ENCODE measurements at places on chromosomes 13 and 19. TPM values are rescaled to one million over a fixed set of nuclear protein-coding genes. Genes with fewer than 3 reads are reported as not detected.

GRCh38 chr19:19538061-19538784 is at the start of gene CILP2:
Gene CILP2 (plus strand): TSS chr19:19538265. CDS start chr19:19538350, 85 bp downstream.
- no peak for DNase-seq

The LEUTX gene
- not detected for total RNA-seq

- DNase-seq, result no peak
Observed at GRCh38 chr19:10882108-10882457, 10.7 kb downstream of the CARM1 start.

- no peak for DNase-seq
Observed at GRCh38 chr19:40671404-40671803, 19.0 kb downstream of the NUMBL start.

DNA sequence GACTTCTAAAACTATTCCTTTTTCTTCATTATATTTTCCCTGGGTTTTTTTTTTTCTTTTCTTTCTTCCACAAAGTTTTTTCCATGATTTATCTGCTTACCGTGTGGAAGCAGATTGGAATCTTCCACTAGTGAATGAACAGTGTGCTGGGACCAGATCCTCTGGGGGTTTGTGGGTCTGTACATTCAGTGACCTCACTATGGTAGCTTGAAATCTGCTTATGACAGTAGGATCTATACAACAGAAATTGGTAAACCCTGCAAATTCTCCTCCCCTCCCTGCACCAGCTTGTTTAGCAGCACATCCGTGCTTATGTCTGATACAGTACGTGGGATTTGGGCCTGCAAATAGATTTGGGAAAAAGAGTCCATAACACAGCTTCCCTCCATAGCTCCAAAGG is 26.0 kb upstream of the MAB21L1 start:
- DNase-seq, result no peak

DNA sequence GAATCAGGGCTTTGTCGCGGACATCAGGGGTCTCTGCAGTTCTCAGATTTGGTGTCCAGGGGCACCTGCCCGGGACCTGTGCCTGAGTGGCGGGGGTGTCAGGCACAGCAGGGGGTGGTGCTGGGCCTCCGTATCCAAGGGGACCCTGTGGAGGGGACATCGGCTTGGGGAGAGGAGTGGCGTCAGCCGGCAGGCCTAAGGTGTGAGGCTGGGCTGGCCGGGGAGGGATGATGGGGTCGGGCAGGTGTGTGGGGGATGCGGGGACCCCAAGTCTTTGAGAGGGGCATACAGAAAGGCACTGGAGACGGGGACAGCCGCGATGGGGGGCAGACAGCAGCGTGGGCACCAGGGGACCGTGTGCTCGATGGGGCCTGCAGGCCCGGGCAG is 2.5 kb downstream of the EFNA2 start:
- no peak for DNase-seq

The MYH14 gene
- 38.4 TPM for total RNA-seq

The GARIN5A gene
- 0.69 TPM for total RNA-seq

DNA sequence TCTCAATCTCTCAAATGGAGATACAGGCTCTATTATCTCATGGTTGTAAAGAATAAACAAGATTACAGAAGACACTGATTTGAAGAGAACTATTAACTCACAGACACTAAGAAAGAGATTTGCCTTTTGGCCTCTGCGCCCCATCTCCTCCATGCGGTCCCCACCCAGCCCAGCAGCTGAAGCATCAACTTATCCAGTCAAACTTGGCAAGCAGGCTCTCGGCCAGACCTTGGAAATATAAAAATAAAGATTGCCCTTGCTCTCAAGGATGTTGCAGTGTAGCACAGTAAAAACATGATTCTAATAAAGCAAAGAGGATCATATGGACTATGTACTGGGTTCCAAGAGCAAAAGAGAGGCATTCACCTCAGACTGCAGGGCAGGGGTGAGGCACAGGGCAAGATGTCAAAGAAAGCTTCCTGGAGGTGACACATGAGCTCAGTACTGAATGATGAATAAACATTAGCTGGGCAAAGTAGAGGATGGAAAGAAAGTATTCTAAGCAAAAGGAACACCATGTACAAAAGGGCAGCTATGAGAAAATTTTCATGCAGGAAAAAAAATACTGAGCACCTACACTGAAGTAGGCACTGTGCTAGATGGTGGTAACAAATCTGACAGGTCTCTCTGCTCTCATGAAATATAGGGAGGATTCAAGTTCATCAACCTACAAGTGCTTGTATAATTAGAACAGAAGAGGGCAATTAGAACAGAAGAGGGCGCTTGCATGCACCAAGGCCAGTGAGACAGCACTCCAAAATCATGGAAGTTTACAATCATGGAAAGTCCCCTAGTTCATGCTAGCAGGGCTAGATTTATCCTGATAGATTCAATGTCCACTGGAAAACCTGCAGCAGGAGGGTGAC is 85.0 kb downstream of the SACS start:
- no peak for DNase-seq

The LIG4 gene
- total RNA-seq, result 8.4 TPM

GRCh38 chr13:44575741-44576350 is at the start of gene TSC22D1:
Gene TSC22D1 (minus strand): TSS chr13:44576330. CDS start chr13:44576074, 256 bp downstream.
- DNase-seq, result peak; percentile 23

DNA sequence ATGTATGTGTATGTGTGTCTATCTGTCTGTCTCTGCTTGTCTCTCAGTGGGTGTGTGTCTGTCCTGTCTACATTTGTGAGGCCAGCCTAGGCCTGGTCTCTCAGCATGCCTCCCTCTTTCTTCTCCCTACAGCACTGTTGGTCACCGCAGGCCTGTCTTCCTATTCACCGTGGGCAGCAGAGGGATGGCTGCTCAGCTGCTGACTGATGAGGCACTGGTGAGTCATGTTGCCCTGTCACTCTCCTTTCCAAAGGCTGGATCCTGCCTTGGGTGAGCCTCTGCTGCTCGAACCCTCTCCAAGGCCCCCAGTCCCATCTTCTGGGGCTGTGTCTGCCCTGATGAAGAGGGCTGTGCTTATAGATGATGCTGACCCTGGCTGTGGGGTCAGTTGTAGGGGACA is 6.3 kb downstream of the ZNF71 start:
- DNase-seq, result no peak

The TMEM91 gene
- total RNA-seq, result 20.9 TPM

- DNase-seq, result no peak
Observed at GRCh38 chr19:18496167-18496979, 25.5 kb downstream of the ELL start.

DNA sequence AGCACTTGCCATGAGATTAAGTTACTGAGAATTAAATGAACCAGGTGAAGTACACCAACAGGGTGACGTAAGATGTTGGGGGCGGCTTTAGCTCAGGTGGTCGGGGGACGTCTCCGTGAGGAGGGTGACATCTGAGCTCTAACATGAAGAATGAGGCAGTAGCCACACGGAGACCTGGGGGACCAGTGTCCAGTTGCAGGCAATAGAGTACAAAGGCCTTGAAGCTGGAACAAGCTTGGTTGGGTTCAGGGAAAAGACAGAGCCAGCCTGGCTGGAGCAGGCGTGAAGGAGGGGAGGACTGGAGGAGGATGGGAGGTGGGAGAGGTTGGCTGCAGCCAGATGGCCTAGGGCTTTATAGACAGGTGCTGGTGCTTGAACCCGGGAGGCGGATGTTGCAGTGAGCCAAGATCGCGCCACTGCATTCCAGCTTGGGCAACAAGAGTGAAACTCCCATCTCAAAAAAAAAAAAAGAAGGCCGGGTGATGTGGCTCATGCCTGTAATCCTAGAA is 1.6 kb downstream of the SPINT2 start:
- no peak for DNase-seq

DNA sequence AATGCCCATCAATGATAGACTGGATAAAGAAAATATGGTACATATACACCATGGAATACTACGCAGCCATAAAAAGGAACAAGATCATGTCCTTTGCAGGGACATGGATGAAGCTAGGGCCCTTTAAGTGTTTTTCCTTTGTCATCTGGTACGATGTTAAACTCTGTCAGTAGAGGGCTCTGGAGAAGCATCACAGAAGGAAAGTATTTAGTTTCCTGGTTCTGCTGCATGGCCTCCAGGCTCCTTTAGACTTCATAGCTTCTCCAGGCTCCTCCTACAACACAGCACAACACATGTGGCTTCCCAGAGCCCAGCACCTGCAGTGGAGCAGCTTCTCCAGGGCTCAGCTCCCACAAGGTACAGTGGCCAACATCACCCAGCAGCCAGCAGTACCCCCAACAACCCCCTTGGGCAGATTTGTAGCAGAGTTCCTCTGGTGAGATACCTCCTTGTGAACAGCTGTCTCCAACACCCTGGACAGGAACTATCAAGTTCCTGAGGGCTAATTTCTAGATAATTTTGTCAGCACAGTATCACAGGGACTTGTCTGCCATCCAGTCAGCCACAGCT is 63.4 kb downstream of the KCTD12 start:
- no peak for DNase-seq

GRCh38 chr19:1767464-1767933 is 14.2 kb downstream of the ONECUT3 start:
- peak; percentile 7 for DNase-seq

The LGALS14 gene
- total RNA-seq, result not detected

DNA sequence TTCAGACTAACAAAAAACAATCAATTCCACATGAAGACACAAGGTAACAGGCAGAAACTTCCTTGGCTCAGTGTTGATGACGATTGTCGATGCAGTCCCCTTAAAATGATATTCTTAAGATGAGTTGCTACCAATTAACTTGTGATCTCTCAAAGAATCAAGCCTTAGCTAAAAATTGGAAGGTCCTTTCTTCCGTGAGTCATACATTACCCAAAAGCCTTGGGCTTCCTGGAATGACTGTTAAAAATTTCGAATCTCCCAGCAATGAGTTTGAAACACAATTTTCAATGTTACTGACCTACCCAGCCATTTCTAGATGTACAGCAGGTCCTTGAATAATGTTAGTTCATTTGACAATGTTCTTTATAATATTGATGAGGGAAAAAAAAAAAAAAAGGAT is 28.0 kb upstream of the RB1 start:
- DNase-seq, result no peak

DNA sequence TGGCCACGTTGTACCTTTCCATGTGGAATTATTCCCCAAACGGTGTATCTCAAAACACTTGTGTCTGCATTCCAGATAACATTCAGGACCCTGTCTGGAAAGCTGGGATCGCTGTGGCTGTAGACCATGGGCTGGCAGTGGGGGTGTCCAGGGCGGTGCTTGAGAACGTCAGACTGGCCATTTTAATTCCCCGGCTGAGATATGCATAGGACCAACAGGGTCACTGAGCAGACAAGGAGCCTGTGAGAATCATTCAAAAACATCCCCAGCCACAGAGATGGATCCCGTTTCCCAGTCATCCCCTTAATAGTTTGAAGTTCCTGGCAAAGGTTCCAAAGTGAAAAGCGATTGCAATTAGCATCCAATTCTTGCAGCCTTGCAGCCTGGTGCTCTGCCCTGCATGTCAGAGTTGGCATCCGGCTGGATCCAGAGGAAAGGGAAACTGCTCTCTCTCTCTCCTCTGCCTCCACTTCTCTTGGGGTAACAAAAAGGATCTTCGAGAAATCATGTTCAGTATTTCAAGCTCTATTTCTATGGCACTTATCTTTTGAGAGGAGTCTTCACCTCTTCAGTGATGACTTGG is 41.6 kb downstream of the IFT88 start:
- no peak for DNase-seq

GRCh38 chr19:52626915-52627314 is 11.2 kb downstream of the ZNF83 start:
- DNase-seq, result no peak

DNA sequence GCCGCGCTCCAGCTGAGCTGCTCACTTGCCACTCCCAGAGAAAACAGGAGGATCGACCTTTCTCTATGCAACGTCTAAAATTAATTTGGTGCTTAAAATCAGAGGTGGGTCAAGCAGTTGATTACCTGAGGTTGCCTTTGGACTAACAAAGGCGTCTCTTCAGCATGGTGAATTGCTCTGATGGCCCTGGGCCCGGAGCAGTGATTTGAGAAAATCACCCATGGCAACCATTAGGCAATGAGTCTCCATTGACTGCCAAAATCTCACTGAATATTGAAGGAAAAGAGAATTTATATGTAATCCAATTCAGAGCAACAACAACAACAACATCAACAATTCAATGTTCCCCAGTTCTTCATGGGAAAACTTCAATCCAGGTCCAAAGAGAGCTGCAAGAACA is 61.8 kb downstream of the IRS2 start:
- no peak for DNase-seq

The KLF1 gene
- 1.7 TPM for total RNA-seq

DNA sequence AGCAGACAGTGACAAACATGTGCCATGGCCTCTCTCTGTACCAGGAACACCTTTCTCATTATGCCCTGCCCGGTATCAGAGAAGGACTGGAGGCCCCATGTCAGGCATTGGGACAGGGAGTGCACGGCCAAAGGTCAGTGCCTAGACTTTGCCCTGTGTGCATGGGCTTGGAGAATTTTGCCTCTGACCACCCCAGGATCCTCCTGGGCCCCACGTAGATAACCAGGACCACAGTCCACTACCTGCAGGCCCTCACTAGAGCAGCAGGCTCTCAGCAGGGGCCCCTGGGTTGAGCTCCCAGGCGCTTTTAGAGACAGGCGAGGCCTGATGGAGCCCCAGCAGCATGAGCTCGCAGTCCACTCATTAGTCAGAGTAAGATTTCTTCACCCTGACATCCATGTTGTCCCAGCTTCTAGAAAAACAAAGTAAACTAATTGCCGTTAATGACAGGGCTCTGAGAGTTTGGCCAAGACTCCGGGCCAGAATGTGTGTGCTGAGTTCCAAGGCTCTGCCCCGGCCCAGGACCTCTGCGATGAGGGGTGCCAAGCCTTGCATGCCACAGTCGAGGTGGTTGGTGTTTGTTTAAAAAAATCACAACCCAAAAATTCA is 42.7 kb downstream of the CAPN12 start:
- DNase-seq, result no peak

DNA sequence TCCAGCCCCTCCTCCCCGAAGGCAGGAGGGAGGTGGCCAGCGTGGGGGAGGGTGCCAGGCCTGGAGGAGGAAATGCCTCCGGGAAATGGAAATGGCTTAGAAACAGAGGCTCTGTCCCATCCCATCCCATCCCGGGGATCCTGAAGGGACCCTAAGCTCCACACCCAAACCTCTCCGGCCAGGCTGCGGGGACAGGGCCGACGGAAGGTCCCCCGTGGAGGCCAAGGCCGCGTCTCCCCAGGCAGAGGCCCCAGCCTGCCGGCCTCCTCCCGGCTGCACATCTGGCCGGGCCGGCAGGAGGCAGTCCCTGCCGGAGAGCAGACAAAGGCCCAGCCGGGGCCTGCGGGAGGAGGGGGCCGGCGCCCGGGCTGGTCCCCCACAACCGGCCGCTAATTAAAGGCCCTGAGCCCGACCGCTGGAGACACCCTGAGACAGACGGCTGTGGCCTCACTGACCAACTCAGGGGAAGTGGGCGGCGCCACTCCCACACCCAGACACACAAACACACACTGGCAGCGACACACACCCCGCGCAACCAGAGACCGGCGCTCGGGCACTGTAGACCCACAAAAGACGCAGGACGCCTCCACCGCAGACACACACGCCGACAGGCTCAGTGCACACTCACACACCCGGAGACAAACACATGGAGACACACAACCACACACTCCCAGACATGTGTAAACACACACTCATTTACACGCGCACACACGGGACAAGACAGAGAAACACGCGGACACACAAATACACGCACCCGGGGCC is 1.1 kb downstream of the ADAMTS10 start:
- peak; percentile 68 for DNase-seq

GRCh38 chr13:100522618-100523309 is 65.8 kb downstream of the GGACT start:
- DNase-seq, result no peak

The DAND5 gene
- total RNA-seq, result not detected
